ENCODE measurements at places on chromosomes 12 and 14.

DNA sequence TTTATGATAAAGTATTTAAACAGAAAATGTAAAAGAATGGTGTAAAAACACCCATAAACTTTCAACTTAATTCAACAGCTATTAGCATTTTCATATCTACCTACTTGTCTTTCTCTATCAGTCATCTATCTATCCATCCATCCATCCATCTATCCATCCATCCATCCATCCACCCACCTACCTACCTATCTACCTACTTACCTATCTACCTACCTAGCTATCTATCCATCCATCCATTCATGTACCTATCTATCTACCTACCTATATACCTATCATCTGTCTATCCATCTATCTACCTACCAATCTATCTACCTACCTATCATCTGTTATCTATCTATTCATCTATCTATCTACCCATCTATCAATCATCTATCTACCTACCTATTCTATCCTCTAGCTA lies 8.5 kb downstream of the NOS1 start:
- no peak for DNase-seq

DNA sequence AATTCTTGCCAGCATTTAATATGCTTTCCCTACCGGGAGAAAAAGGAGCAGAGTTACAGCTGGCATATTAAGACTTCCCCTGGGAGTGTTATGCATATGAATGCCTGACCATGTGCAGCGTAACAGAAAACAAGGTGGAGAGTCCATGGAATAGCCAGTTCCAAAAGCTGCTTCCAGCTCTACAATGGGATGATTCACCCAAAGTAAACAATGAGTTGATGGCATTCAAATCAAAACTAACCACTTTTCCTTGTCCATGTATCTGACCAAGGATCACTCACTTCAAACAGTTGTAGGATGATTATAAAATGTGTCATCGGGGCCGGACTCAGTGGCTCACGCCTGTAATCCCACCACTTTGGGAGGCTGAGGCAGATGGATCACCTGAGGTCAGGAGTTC lies 48.1 kb upstream of the BICDL1 start:
- no peak for DNase-seq

DNA sequence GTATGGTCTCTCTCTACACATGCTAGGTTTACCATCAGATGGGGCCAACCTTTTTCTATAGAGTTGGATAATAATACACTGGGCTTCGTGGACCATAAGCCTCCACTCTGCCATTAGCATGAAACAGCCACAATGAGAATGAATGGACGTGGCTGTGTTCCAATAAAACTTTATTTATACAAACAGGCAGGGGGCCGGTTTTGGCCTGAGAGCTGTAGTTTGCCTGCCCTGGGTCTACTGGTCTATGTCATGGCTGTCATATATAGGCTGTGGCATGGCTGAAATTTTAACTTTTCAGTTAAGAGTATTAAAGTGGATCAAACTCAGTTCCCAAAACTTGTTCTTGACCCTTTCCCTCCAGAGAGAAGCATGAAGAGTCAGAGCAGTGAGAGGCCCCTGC lies 120.3 kb upstream of the MYL2 start:
- no peak for DNase-seq

DNA sequence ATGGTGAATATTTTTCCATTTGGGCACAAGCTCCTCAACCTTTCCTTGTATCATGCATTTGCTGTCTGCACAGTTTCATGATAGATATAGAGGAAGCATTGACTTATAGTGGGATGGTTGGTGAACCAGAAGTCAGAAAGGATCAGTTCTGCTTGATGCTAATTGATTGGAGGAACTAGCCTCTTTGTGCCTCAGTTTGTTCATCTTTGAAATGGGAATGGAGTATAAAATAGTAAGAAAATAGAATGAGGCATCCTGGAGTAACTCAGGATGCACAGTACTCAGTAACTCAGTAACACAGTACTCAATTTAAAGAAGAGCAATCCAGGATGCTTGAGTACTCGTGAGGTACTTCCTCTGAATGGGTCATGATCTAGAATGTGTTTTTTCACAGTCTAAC lies 109.5 kb downstream of the UNC79 start:
- DNase-seq: no peak

Data from activated CD4-positive, alpha-beta T cell treated with anti-CD3 and anti-CD28 coated beads, Interleukin-2, amount 50 U/mL, for 16 hours (primary cell).